OCI-M1 (cell line): ENCODE measurements at places on chromosomes 11 and 22.

- DNase-seq: no peak
Observed at GRCh38 chr11:107848345-107848744, 10.2 kb downstream of the SLC35F2 start.

DNA sequence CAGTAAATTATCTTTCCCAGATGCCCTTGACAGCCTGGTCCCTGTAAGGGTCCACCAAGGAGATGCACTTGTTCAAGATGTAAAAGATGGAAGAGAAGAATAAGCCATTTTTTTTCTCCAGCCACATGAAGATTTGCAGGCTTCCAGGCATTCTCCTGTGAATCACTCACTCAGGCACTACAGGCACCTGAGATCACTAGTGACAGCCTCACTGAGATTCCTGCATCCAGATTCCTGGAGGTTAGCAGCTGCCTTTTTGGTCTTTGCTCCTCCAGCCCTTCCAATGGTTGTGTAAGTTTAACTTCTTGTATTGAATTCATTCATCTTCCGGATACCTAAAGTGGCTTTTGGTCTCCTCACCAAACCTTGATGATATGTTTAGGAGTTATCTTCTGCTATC lies 630.2 kb upstream of the CADM1 start:
- DNase-seq: no peak

DNA sequence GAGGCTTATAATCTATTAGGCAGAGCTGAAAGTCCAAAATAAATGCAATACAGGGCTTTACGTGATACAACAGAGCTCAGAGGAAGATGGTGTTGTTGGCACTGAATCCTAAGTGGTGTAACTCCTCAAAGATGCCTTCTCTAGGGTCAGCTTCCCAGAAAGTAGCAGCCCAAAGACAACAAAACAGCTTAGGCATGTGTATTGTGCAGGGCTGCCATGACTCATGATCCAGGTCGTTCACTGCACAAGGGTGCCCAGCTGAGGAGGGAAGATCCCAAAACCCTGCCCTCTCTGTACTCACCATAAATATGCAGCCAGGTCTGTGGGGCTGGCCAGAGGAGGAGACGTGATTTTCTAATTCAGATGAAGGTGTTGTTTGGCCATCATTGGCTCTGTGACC lies 59.4 kb upstream of the NNMT start:
- DNase-seq: no peak

GRCh38 chr11:1377231-1377780 lies 12.4 kb upstream of the BRSK2 start:
- DNase-seq: no peak

GRCh38 chr11:64261556-64262080 lies 10.3 kb downstream of the PLCB3 start:
- no peak for DNase-seq
